Tracheal epithelial cell (primary cell): ENCODE measurements at places on chromosomes 11 and 22. TPM values are rescaled to one million over a fixed set of nuclear protein-coding genes. Genes with fewer than 3 reads are reported as not detected.

The TRPT1 gene
- total RNA-seq: 33.5 and 64.8 TPM in 2 replicates

The SERHL2 gene
- total RNA-seq: 0.43 and 8.7 TPM in 2 replicates

The PATE3 gene
- total RNA-seq: not detected in 2 replicates

The OR51E2 gene
- under 0.01 TPM in 1 of 2 replicates, not detected in the other for total RNA-seq

The SMCO4 gene
- 1.9 and 10.9 TPM in 2 replicates for total RNA-seq

The POU2AF3 gene
- not detected in 2 replicates for total RNA-seq

The C22orf42 gene
- total RNA-seq: not detected in 2 replicates

The PAMR1 gene
- total RNA-seq: 2.6 and 5.8 TPM in 2 replicates

The RIMBP3B gene
- not detected in 2 replicates for total RNA-seq
